ENCODE measurements at places on chromosomes 4 and X.

DNA sequence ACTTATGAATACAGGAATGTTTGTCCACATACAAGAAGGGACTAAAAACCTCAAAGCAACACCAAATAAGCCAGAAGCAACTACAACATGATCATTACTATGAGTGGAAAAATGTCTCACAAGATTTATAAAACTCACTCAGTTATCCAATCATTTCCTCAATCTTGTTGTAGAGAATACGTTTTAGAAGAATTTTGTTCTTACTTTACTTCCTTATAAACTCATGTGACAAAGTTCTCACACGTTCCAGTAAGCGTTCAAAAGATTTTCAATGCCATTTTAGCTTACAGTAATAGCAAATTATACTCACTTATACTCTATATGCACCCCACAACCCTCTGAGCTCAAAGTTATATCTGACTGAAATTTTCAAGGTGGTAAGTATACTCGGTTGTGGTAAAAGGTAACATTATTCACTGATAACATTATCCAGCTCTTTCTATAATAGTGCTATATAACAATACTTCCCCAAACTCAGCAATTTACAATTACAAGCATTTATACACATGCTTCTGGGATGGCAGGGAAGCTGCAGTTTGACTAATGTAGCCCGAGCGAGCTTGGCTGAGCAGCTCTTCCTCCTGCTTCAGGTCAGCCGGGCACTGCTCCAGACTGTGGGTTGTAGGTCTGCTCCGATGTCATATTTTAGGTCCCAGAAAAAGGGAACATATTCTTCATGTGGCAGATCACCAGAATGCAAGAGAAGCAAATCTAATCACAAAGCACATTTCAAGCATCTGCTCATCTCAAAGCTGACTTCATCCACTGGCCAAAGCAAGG, 226.3 kb downstream of the RCHY1 start:
- H3K4me3 ChIP-seq, result no peak overlapping the region
- H3K4me1 ChIP-seq, result no peaks in the 10 kb centered on the region

GRCh38 chr4:41542526-41543275, 4.7 kb downstream of the LIMCH1 start:
- no peaks in the 10 kb centered on the region for H3K36me3 ChIP-seq
- peak overlapping the region; percentile 3 for H3K27ac ChIP-seq
- no peak overlapping the region for H3K4me3 ChIP-seq

GRCh38 chrX:83185010-83185409, 323.1 kb upstream of the POU3F4 start:
- no peak for DNase-seq
- no peaks in the 10 kb centered on the region for H3K4me1 ChIP-seq
- H3K27me3 ChIP-seq, result no peaks in the 10 kb centered on the region
- no peaks in the 10 kb centered on the region for H3K36me3 ChIP-seq

DNA sequence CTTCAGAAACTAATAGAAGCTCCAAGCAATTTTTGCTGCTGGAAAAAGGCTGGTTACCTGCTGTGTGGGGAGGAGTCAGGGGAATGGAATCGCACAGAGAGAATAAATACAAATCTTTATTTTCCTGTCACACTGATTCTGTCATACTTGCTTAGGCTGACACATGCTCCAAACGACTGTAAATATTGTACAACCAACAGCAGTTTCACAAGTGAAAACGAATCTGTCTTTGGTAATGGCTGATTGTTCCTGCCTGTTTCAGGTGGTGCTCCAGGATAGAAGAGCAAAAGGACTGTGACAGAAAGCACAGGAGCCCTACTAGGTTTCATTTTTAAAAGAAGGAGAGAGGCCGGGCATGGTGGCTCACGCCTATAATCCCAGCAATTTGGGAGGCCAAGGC, 125.5 kb upstream of the DCLK2 start:
- H3K4me1 ChIP-seq, result no peaks in the 10 kb centered on the region
- no peak overlapping the region for H3K27ac ChIP-seq
- H3K36me3 ChIP-seq, result no peaks in the 10 kb centered on the region
